ENCODE measurements at places on chromosomes 16 and 17. TPM values are rescaled to one million over a fixed set of nuclear protein-coding genes. Genes with fewer than 3 reads are reported as not detected.

DNA sequence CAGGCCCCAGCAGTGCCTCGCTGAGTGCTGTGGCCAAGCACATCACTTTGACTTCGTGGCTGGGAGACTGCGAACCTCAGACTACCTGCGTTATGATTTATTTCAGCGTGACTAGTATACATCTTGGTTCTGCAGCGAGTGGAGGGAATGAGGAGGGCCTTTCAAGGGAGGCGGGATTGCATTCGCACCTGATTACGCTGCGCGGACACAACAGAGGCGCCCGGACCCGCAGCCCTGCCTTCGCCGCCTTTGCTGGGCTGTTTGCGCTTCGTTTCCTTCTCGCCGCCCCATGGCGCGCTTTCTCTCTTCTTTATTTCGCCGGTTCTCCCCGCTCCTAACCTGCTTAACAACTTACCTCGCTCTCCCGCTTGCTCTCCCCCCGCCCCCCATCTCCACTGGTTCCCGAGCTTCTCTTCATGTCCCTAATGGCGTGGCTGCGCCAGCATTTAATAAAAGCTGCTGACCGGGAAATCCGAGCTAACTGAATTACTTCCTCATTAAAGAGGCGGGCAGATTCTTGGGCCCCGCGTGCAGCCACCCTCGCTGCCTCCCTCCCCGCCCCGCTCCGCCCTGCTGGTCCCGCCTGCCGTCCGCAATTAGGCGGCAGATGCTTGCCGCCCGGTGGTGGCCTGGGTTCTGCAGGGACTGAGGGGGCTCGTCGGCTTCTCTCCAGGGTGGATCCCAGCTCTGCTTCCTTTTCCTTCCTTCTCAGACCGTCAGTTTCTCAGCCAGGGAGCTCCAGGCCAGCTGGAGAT, 257.6 kb upstream of the SDK2 start:
- DNase-seq: peak; percentile 66

DNA sequence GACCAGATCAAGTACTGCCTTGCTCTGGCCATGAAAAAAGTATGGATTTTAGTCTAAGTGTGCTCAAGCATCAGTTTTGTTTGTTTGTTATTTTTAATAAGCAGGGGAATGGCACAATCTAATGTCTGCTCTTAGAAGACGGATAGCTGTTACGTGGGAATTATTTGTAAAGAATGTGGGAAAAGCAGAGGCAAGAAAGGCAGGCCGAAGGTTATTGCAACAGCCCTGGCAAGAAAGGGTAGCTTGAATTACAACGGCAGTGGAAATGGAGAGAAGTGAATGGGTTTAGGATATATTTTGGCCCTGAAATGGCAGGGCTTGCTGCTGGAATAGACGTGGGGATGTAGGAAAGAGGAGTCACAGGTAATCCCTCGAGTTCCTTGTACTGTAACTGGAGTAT, 987 bp upstream of the HASPIN start:
- DNase-seq: no peak

GRCh38 chr17:82835122-82835521, 4.7 kb downstream of the ZNF750 start:
- no peak for DNase-seq

GRCh38 chr17:9406046-9406606, 169.5 kb downstream of the STX8 start:
- no peak for DNase-seq

GRCh38 chr17:20226814-20227482, 217.8 kb downstream of the SPECC1 start:
- peak; percentile 90 for DNase-seq

- peak; percentile 23 for DNase-seq
Measured at GRCh38 chr17:80428363-80428762, 13.4 kb downstream of the ENDOV start.

DNA sequence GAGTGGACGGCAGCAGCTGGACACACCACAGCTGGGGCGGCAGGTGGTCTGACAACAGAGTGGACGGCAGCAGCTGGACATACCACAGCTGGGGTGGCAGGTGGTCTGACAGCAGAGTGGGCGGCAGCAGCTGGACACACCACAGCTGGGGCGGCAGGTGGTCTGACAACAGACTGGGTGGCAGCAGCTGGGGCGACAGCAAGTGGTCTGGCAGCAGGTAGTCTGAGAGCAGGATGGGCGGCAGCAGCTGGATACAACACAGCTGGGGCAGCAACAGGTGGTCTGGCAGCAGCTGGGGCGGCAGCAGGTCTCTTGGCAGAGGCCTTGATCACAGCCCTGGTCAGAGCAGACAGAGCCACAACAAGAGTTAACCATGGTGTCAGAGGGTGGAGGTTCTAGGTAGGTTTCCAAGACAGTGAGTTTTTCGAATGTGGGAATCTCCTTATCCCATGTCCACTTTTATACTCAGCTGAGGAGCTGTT, at the start of gene KRTAP4-1:
TSS of gene KRTAP4-1 (minus strand) at position 432 of the 482 bp plus-strand sequence. CDS start at position 375, 57 bp downstream.
- no peak for DNase-seq

GRCh38 chr17:39536468-39536867, 71.3 kb downstream of the NEUROD2 start:
- DNase-seq: no peak

- DNase-seq: no peak
Measured at GRCh38 chr16:71675380-71675779, 49.1 kb downstream of the PHLPP2 start.

GRCh38 chr17:5260542-5260941, 21.5 kb upstream of the RABEP1 start:
- DNase-seq: no peak

- DNase-seq: no peak
Measured at GRCh38 chr17:44386182-44386525, 3.3 kb downstream of the ITGA2B start.

DNA sequence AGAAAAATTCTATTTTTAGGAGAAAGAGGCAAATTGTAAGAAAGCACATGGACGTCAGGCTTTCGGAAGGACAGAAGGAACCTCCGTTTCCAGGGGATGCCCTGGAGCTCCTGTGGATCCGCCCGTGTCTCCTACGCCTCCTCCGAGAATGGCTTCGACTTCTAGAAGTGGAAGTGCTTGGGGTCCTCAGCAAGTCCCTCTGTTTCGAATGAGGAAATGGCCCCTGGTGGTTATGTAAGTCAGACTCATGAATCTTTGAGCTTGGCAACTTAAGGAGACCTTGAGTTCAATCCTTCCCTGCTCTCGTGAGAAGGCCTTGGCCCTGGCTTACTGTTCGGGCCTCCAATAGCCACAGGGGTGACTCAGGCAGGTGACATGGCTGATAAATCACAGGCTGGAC, 38.9 kb downstream of the COX4I1 start:
- DNase-seq: no peak

KRTAP4-1 gene
- not detected for total RNA-seq

CTRB1 gene
- total RNA-seq: not detected

MAPT gene
- total RNA-seq: 42.2 TPM

ADORA2B gene
- 0.57 TPM for total RNA-seq

SOX15 gene
- 1.2 TPM for total RNA-seq

TPPP3 gene
- total RNA-seq: 8.9 TPM

Data from left ventricle myocardium superior (tissue), 1 donor.